ENCODE measurements at places on chromosomes 11 and 22. TPM values are rescaled to one million over a fixed set of nuclear protein-coding genes. Genes with fewer than 3 reads are reported as not detected.
A peak's percentile ranks its signal among the peaks of the same experiment; 100 is the strongest.

The OR8H1 gene
- total RNA-seq: not detected

The PTPN5 gene
- total RNA-seq: not detected

The OR51A2 gene
- total RNA-seq: not detected

The SPDYC gene
- total RNA-seq: not detected

The MIAT gene
- 12.6 TPM for total RNA-seq

The GUCY1A2 gene
- total RNA-seq: not detected

GRCh38 chr22:42939451-42939881 is 75.5 kb downstream of the PACSIN2 start:
- no peaks in the 10 kb centered on the region for H3K27me3 ChIP-seq
- no peak overlapping the region for H3K4me3 ChIP-seq
- no peak overlapping the region for H3K27ac ChIP-seq
- H3K4me1 ChIP-seq: peaks cover 18% of the 10 kb centered on the region
- no peak for DNase-seq

DNA sequence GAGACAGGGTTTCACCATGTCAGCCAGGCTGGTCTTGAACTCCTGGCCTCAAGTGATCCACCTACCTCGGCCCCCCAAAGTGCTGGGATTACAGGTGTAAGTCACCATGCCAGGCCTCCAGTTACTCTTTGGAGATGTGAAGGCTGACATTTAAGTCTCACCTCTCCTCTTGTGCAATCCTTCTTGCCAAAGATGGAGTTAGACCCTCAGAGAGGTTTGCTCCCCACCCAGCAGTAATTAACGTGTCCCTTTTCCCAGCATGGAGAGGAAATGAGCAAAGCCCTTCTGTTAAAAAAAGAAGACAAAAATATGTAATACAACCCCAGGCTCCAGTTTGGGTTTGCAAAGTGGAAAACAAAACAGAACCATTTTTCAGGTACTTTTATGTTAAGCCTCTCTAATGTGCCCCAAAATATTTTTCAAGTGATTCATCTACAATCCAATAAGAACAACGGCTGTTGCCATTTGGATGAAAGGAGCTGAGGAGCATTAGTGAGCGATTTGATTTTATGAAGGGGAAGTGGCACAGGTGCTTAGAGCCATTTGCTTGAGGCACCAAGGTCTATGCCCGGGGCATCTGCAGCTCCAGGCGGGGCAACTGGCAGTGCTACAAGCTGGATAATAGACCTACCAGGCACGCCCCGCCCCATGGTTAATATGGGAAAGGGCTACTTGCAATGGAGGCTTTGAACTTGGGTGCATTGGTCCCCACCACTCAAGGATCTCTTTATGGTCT is 57.2 kb downstream of the GRIK4 start:
- H3K4me3 ChIP-seq: no peak overlapping the region
- DNase-seq: no peak
- H3K36me3 ChIP-seq: no peaks in the 10 kb centered on the region
- H3K27me3 ChIP-seq: peaks cover 18% of the 10 kb centered on the region
- H3K4me1 ChIP-seq: peaks cover 11% of the 10 kb centered on the region
- no peak overlapping the region for H3K27ac ChIP-seq

DNA sequence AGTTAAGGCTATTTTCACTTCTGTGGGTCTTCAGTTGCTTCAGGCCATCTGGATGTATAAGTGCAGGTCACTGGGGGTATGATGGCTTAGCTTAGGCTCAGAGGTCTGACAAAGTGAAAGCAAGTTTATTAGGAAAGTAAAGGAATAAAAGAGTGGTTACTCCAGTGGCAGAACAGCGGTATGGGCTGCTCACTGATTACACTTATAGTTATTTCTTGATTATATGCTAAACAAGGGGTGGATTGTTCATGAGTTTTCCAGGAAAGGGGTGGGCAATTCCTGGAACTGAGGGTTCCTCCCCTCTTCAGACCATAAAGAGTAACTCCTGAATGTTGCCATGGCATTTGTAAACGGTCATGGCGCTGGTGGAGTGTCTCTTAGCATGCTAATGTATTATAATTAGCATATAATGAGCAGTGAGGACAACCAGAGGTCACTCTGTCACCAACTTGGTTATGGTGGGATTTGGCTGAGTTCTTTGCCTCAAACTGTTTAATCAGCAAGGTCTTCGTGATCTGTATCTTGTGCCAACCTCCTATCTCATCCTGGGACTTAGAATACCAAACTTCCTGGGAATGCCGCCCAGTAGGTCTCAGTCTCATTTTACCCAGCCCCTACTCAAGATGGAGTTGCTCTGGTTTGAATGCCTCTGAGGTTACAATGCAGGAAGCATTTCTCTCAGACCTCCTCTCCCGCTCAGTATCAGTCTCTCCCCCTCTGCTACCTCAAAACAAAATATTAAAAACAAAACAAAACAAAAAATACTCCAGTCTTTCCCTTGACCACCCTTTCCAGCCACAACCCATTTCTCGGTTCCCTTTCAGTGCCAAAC is 106.6 kb upstream of the SLC22A12 start:
- no peak overlapping the region for H3K4me3 ChIP-seq
- H3K36me3 ChIP-seq: no peaks in the 10 kb centered on the region
- peaks cover 15% of the 10 kb centered on the region for H3K27me3 ChIP-seq
- H3K27ac ChIP-seq: no peak overlapping the region

DNA sequence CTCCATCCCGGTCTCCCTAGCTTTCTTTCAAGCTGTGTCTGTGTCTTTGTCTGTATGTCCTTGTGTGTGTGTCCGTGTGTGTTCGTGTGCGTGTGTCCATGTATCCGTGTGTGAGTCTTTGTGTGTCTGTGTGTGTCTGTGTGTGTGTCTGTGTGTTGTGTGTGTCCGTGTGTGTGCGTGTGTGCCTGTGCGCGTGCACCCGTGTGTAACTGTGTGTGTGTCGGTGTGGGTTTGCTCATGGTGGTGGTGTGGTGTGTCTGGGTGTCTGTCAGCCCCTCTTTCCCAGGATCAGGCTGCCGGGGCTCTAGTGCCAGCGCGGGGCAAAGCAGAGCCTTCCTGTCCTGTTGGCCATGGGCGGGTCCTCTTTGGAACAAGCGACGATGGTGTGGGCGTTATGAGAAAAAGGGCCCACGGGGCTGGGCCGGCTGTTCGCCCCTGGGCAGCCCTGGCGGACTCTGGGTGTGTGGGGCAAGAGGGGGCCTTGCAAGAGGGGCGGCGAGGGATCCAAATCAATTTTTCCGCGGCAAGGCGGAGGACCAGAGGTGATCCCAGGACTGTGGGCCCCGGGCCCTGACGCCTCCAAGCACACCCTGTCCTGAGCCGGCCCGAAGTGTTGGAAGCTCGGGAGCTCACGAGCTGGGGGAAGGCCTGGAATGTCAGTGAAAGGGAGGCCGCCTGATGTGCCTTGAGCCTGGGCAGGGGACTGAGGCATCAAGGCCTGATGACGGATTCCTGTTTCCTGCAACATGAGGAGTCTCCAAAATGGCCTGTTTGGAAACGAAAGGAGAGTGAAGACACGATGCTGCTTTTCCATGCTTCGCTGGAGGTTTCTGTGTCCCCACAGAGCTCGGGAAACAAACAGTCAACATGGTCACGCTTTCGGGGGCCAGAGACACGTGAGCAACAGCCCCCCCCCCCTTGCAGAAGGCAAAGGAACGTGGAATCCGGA is 3929.2 kb upstream of the OR11H1 start:
- DNase-seq: no peak
- no peaks in the 10 kb centered on the region for H3K4me1 ChIP-seq
- no peak overlapping the region for H3K4me3 ChIP-seq
- peaks cover 17% of the 10 kb centered on the region for H3K36me3 ChIP-seq

DNA sequence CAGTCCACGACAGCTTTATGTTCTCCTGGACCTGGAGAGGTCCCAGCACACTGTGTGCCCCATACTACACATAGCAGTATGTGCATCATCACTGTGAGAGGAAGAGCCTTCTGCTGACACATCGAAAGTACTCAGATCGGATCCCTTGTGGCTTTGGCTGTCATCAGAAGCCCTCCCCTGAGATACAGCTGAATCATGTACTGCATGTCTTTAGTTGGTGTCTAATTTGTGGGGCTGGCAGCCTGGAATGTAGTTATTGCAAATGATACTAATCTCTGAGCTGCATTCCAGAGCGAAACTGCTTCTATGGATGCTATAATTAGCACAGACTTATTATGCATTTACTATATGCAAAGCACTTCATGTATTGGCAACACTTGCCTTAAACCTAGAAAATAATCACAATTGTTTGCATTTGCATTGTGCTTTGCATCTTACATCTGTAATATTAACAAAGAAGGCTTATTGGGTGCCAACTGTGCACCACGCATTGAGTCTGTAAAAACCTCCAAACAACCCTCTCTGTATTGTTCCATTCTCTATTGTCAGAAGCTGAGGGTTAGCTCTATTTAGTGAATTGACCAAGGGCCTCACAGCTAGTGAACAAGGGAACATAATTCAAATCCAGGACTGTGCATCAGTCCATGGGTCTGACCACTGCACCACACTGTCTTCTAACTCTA is 89.2 kb upstream of the CRTAM start:
- no peaks in the 10 kb centered on the region for H3K27me3 ChIP-seq
- DNase-seq: peak; percentile 72
- peaks cover 29% of the 10 kb centered on the region for H3K4me1 ChIP-seq
- H3K36me3 ChIP-seq: no peaks in the 10 kb centered on the region
- no peak overlapping the region for H3K27ac ChIP-seq
- H3K4me3 ChIP-seq: no peak overlapping the region

GRCh38 chr11:63491636-63492372 is 837 bp upstream of the PLAAT5 start:
- H3K36me3 ChIP-seq: no peaks in the 10 kb centered on the region
- H3K27me3 ChIP-seq: peaks cover 16% of the 10 kb centered on the region
- no peak overlapping the region for H3K27ac ChIP-seq

DNA sequence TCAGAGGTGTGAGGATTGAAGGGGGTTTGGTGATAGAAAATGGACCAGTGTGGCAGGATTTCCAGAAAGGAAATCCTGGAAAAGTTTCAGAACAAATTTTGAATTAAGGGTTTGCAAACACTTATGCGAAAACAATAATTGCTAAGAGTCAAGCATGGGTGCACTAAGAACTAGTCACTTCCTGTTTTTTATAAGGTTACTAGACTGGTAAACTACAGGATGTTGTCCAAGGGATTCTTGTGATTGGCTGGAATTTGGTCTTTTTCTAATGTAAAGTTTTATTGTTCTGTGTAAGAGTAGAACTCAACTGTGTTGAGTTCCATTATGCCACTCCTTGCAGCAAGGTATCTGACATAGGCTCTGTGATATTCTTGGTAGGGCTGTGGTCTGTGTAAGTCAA is 54.1 kb downstream of the LIF start:
- peaks cover 3% of the 10 kb centered on the region for H3K27me3 ChIP-seq
- H3K4me3 ChIP-seq: peak overlapping the region; percentile 49
- peak overlapping the region; percentile 86 for H3K27ac ChIP-seq
- no peak for DNase-seq
- peaks cover 64% of the 10 kb centered on the region for H3K4me1 ChIP-seq

DNA sequence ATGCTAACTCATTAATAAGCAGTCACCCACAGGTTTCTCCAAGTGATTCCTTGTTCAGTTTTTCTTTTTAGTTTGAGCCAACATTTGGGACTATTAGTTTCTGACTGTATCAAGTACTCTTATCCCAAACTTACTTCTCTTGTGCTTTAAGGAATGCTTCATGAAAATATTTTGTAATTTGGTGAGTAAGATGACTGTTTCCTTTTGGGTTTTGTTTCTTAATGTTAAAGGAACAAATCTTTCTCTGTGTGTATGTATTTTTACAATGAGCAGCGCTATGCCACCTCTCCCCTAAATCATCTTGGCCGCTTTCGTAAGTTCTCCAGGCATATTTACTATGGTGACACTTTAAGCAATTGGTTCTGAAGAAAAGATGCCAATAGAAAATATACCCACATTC is 72.4 kb downstream of the LDLRAD3 start:
- H3K4me3 ChIP-seq: no peak overlapping the region
- H3K36me3 ChIP-seq: no peaks in the 10 kb centered on the region
- H3K4me1 ChIP-seq: no peaks in the 10 kb centered on the region
- H3K27me3 ChIP-seq: peaks cover 26% of the 10 kb centered on the region
- DNase-seq: no peak

- no peak for DNase-seq
- no peaks in the 10 kb centered on the region for H3K36me3 ChIP-seq
- H3K4me3 ChIP-seq: no peak overlapping the region
- no peak overlapping the region for H3K27ac ChIP-seq
- no peaks in the 10 kb centered on the region for H3K4me1 ChIP-seq
These were observed 82.0 kb downstream of the CELSR1 start for GRCh38 chr22:46455446-46455845.

- no peaks in the 10 kb centered on the region for H3K36me3 ChIP-seq
- no peaks in the 10 kb centered on the region for H3K4me1 ChIP-seq
- no peak overlapping the region for H3K4me3 ChIP-seq
- DNase-seq: no peak
These were observed 214.4 kb upstream of the BLID start for GRCh38 chr11:122330279-122330965.

DNA sequence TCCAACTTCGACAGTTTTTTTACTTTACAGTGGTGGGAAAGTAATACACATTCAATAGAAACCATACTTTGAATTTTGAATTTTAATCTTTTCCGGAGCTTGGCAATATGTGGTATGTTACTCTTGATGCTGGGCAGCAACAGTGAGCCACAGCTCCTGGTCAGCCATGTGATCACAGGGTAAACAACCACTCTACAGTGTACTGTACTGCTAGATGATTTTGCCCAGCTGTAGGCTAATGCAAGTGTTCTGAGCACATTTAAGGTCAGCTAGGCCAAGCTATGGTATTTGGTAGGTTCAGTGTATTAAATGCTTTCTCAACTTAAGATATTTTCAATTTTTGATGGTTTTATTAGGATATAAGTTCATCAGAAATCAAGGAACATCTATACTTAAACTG is 48.7 kb upstream of the GRIK4 start:
- peaks cover 6% of the 10 kb centered on the region for H3K4me1 ChIP-seq
- H3K27ac ChIP-seq: no peak overlapping the region
- H3K4me3 ChIP-seq: no peak overlapping the region
- no peak for DNase-seq

DNA sequence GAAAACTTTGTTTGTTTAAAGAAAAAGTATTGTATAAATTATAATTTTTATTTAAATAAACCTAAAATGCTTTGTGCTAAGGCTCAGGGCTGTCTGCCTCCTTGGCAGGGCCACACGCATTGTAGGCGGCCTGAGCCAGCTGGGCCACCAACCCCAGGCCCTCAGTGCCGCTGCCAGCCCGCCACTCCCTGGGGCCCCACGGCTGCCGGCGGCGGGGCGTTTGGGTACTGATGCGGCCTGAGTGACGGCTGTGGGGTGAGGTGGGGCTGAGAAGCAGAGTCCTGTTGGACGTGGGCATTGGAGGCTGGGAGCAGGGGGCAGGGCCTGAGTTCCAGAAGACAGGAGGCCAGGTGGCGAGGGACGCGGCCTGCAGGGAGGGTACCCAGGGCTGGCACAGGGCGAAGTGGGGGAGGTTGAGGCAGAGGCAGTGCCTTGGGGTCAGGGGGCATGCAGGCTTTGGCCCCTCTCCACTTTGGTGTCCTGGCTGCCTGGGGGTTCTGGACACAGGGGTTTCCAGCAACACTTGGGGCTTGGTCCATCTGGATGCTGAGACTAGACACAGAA is 58.3 kb downstream of the CERK start:
- no peak for DNase-seq
- H3K27me3 ChIP-seq: no peaks in the 10 kb centered on the region
- H3K4me3 ChIP-seq: no peak overlapping the region
- H3K36me3 ChIP-seq: no peaks in the 10 kb centered on the region
- H3K4me1 ChIP-seq: no peaks in the 10 kb centered on the region

Measured in natural killer cell treated with Interleukin-12 subunit alpha and Interleukin-12 subunit beta and Interleukin-15 and Interleukin-18, amount 100 ng/mL, for 72 hours (primary cell).